ENCODE measurements at places on chromosomes 6 and 20.

- no peak for DNase-seq
Observed at GRCh38 chr20:1711266-1711665, 53.7 kb upstream of the SIRPG start.

DNA sequence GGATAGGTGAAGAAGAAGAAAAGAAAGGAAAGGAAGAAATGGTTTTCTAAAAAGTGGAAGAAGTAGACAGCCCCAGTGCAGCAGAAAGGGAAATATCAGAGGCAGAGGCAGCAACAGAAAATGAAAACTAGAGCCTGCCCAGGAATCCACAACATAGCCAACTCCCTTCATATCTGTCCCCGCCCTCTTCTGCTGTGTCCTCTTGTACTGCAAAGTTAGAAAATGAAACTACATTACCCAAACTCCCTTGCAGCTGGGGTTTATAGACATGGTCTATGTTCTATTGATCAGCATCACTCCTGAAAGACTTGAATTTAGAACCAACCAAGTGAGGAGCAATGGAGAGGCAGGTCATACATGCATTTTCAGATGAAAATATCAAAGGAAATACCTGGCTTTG, 200.5 kb upstream of the PHACTR1 start:
- DNase-seq, result no peak

DNA sequence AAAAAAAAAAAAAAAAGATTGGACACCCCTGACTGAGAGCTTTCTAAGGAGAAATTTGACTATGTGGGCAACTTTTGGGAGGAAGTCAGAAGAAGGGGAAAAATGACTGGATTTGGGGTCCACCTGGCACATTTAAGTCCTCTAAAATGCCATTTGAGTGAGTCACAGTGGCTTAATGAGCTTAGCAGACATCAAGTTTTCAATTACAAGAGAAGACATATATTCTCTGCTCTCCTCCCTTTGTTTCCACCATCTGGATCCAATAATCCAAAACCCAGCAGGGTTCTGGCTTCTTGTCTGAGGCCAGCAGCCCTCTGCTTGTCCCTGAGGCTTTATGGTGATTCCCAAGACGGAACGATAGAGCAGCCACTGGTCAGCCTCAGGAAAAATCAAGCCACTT, 6.9 kb downstream of the PI3 start:
- DNase-seq, result no peak

DNA sequence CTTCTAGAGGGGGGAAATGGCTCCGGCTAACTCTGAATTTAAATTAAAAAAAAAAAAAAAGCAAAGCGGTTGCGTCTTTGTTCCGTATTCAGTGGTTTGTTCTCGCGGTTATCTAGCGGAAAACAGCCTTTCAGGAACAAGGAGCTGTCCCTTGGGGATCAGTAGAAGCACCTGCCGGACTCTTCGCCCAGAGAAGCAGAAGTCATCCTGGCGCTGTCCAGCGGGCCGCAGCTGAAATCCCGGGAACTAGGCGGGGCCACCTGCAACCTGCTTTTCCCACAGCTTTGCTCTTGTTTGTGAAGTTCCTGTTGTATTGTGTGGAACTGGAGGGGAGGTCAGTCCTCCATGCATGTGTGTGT, 43.9 kb upstream of the GJE1 start:
- DNase-seq, result no peak

- DNase-seq, result no peak
Observed at GRCh38 chr20:52748990-52749389, 223.2 kb upstream of the TSHZ2 start.

DNA sequence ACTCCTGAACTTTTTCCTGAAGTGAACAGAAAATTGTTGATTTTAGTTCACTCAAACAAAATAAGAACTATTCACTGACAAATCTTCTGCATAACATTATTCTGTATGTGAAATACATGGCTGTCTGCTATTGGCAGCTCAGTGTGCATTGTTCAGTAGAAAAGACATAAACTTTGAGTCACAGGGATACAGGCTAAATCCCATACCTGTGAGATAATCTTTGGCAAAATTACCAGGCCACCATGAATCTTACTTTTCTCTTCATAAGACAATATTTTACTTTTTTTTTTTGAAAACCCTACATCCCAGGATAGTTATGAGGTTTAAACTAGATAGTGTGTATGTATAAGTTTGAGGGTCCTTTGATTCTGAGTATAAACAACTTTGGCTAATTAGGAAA, 224.8 kb downstream of the GRM1 start:
- no peak for DNase-seq

DNA sequence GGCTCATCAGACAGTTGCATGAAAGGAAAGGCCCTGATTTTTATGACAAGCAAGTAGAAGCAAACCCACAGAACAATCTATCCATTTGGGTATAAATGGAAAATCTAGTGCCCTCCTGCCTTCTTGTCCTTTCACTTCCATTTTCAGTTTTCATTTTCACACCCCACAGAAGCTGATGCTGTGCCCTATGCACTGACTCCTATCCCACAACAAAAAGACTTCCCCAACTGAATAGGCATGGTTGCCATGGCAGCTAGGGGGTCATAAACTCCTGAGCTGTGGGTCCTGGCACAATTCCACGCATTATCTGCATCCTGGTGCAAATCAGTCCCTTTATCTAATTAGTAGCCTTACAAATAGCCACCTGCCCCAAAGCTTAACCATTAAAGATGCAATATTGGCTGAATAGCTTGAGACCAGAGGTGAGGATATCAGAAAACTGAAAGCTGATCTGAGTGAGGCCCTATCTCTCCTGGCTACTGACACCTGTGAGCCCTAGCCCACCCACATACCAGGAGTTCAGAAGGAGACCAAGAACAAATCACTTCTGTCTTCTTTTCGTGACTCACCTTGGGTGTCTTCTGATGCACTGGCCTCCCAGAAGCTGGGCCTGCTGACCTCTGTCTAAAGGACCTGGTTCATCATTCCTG, 34.9 kb upstream of the HEY2 start:
- no peak for DNase-seq

GRCh38 chr20:44571362-44571988, 10.9 kb upstream of the PKIG start:
- no peak for DNase-seq

DNA sequence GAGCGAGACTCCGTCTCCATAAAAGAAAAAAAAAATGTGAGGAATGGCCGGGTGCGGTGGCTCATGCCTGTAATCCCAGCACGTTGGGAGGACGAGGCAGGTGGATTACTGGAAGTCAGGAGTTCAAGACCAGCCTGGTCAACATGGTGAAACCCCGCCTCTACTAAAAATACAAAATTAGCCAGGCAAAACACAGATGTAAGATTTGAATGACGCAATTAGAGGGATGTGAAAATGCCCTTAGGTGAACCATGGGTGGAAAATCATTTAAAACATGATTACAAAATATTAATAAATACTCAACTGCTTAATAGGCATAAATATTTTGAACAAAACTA, 20.9 kb downstream of the COL9A3 start:
- no peak for DNase-seq

DNA sequence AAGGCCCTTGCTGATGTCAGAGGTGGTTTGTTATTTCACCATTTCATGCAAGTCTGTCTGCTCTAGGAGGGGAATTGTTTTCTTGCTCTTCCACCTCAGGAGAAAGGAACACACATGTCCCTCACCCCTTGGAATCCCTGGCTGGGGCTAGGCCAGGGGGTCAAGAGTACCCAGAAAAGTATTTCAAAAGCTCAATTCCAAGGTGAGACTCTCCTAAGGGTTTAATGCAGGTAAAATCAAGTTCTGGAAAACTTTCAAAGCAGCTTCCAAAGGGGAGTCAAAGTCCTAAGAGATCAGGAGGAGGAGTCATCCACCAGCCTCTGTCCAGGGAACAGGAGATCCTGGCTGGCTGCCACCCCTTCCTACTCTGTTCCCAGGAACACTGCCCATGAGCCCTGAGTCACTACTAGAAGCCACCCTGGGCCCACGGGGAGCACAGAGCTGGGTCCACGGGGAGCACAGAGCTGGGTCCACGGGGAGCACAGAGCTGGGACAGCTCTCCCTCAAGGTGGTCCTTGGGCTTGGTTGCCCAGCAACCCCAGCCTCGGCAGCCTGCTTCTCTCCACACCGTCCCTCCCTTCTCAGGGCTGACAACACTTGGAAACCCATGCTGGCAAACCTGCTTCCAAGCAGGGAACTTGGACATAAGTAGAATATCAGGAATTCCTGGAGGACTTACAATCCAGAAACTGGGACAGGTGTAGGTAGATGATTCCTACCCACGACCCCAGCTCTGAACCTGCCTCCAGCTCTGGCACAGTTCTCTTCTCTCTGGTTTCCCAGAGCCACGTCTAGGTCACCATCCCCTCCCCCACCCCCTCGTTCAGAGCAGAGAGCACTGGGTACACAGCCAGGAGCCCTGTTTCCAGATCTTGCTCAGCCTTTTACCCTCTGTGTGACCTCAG, 35.3 kb upstream of the CDKN1A start:
- no peak for DNase-seq

DNA sequence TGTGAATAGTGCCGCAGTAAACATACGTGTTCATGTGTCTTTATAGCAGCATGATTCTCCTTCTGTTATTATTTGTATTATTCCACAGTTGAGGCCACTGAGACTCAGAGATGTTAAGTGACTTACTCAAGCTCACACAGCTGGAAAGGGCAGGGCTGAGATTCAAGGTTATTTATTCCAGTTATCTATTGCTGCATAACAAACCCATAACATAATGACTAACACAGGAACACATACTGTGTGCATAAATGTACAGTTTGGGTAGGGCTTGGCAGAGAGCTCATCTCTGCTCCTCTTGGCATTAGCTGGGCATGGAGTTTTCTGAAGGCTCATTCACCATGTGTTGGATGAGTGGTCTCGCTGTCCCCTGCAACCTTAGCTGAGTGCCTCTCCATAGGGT, 68.8 kb downstream of the STK35 start:
- no peak for DNase-seq

DNA sequence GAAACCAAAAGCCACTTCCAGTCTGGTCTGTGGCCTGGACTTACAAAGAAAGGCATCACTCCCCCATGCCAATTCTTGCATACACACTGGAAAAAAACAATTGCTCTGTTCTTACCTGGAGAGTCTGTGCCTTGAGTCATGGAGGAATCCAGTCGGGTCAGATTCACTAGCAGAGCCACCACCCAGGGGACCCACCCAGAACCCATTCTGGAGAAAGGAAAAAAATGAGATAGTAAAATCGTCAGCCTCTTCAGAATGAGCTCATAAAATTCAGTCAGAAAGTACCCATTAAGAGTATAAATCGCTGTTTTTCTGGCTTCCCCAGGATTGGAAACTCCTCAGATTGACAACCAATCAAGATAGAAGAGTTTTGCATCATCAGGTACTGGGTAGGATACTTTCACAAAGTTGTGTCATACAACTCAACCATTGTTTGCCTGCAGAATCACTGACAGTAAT, at the start of gene HLA-DOB:
HLA-DOB (minus strand) TSS at position 257 of the 459 bp plus-strand sequence; CDS start at position 206, 51 bp downstream.
- no peak for DNase-seq

Measured in stimulated activated CD4-positive, alpha-beta T cell treated with anti-CD3 and anti-CD28 coated beads, Interleukin-4, amount 100 ng/mL, for 4 hours (primary cell).